CD4-positive, alpha-beta T cell treated with Interleukin-2 at 100 ng/mL for 4 hours (primary cell): ENCODE measurements at places on chromosomes 11 and 22.

DNA sequence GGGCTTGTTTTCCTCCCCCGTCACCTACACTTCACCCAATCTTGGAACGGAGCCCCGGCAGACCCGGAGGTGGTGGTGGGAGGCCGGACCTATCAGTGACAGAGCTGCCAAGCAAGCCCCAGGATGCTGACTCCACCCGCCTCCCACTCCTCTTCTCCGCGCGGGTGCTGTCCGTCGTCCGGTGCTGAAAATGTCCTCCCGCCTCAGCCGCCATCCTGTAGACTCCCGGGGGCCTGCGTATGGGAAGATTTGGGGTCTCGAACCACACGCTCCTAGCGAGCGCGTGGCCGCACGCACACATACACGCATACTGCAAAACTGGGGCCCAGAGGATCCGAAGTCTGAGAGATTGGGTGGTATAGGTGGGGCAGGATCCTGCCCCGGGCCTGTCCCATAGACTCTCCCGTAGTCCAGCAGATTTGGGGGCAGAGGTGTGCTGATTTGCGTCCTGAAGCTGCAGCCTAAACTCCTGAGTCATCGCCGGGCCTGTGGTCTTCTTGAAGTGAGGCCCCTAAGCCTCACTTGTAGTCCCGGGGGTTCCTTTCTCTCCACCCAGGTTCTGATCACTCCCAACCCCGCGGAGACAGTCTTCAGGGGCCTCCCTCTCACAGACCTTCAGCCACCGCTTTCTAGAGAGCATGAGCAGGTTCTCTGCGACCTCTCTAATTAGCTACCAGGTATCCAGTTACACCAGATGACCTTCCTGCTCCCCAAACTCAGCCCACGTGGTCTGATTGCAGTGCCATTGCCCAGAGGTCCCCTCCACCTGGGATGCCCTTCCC lies 796 bp upstream of the YIF1A start:
- peak; percentile 77 for DNase-seq

GRCh38 chr11:104967534-104968354 lies 630 bp downstream of the CASP4 start:
- peak; percentile 49 for DNase-seq

DNA sequence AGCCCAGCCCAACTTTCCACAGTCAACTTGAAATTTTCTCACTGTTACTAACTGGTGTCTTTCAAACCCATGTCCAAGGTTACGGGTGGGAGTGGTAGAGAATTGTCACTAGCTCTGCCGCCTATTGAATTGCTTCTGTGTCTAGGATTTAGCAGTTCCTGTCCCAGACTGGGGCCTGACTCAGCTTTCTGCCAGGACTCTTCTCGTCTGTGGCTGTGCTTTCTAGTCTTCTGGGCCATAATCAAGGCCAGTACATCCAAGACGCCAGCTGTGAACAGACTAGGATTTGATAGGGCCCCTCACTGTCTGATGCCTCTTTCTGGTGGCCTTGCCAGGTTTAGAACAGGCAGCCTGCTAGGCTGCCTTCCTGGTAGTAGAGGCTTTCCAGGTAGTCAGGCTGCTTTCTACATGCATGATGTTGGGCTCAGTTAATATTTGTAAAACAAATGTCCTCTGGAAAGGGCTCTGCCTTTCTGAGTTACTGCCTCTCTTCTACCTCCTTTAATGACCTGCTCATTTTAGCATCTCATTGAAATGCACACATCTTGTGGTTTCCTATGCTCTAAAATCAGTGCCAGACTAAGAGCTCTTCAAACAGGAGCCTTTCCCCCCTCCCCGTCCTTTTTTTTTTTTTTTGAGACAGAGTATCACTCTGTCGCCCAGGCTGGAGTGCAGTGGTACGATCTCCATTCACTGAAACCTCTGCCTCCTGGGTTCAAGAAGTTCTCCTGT lies 13.1 kb upstream of the HIKESHI start:
- DNase-seq: peak; percentile 13

GRCh38 chr11:66579017-66579606 lies 10.7 kb upstream of the CTSF start:
- peak; percentile 75 for DNase-seq

DNA sequence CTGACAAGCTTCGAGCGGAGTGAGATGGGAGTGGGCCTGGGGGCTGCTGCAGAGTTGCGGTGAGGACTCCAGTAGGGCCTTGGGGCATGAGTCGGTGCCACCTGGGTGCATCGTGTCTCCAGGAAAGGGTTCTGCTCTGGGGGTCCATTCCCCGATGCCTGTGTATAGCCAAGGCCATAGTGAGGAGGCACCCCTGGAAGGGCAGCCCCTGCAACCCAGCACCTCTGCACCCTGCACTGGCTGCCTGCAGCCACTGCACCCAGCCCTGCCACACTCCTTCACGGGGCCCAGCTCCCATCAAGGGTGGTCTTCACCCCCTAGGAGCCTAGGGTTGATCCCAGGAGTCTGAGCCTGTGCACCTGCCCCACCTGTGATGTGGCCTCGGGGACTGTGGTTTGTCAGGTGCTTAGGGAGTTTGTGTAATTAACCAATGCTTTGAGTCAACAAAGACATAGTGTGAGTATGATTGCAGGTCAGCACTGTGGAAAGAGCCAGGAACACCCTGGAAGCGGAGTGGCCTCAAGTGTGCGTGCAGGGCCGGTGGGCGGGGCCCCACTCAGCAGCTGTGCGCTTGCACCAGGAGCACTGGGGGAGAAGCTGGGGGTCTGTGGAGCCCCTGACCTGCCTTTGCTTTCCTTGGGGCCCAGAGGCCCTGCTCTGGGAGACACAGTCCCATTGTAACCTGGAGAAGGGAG lies 1299.3 kb downstream of the BRD1 start:
- no peak for DNase-seq

DNA sequence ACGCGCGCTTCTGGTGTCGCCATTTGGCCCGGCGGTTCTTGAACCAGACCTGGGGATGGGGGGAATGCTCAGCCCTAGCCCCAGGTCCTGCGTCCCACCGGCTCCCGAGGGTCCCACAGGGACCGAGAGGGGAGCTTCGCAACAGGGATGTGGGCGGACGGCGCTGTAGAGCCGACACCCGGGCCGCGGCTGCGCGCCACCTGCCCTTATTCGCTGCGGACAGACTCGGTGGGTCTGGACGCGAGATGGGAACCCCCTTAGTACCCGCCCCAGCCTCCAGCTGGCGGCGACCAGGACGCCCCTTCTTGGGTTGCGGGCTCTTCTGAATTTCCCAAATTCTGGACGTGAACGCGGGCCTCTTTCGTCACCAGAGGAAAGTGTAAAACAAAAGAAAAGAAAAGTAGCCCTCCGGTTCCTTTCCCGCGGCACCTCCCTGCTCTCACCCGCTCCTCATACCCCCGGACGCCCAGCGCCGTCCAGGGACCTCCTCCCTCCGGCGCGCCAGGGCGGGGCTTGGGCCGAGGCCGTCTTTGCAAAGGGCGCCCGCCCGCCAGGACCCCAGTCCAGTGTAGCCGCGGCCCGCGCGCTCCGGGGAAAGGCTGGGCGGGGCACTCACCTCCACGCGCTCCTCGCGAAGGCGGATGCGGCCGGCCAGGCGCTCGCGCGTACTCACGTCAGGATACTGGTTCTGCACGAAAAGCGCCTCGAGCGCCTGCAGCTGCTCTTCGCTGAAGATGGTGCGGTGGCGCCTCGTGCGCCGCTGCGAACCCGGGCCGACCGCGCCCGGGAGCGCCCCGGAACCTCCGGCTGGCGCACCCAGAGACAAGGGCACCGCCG lies 827 bp downstream of the GSC2 start:
- peak; percentile 14 for DNase-seq

GRCh38 chr22:20750461-20751184 lies 23.3 kb upstream of the SERPIND1 start:
- peak; percentile 51 for DNase-seq

- no peak for DNase-seq
Observed at GRCh38 chr11:39462506-39462905, 1996.9 kb downstream of the LRRC4C start.

- no peak for DNase-seq
Observed at GRCh38 chr22:38923463-38924346, 33.7 kb upstream of the APOBEC3A start.

- DNase-seq: no peak
Observed at GRCh38 chr11:111870522-111870885, 877 bp downstream of the ALG9 start.

- no peak for DNase-seq
Observed at GRCh38 chr11:19772480-19772879, 59.8 kb downstream of the NAV2 start.

GRCh38 chr11:60281485-60281884 lies 1.0 kb downstream of the MS4A4A start:
- no peak for DNase-seq

DNA sequence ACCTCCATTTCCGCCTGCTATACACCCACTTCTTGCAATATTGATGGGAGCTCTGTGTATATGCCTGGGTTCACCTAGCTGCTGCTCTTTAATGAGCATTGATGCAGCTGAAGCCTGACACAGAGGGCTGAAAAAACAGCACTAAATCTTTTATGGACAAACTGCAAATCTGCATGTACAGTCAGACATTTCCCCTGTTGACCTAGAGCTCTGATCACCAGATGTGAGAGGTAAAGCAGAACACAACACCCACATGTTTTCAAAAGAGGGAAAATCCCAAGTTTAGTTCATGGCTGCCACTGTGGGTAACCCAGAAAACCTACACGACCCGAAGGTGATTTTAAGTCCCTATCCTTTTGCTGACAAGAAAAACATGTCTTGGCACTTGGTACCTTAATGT lies 303.0 kb upstream of the PITPNB start:
- no peak for DNase-seq

DNA sequence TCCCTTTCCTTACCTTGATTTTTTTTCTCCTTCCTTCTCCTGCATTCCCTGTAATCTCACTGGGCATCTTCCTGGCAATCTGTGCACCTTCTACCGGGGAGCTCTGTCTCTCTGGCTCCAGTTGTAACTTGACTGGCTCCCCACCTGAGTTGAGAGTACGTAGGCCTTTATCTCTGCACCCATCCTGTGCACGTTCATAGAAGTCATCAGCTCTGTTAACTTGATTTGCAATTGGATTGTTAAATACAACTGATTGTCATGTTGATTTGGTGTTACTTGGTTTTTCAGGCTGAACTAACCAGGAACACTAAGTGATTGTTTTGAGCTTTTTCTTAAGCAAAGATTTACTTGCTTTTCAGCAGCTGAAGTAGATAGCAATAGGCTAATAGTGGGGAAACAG lies 11.8 kb downstream of the SWAP70 start:
- no peak for DNase-seq

GRCh38 chr22:44906999-44907644 lies 102.7 kb downstream of the PHF21B start:
- no peak for DNase-seq

DNA sequence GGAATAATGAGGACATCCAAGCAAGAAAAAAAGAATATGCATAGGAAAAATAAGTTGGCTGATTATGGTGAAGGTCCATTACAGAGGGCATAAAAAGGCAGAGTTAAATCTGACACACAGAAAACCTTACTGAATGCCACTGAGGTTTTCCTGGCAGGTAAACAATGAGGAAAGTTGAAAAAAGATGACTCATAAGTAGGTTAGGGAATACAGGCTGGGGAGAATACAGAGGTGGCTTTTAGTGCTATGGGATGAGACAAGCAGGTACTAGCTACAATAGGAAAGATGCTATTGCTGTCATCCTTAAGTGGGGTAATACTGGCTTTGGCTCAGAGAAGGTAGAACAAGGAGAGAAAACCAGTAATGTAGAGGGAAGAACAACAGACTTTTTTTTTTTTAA lies 44.7 kb downstream of the CSTF3 start:
- DNase-seq: no peak

GRCh38 chr22:50118557-50119168 lies 28.9 kb downstream of the MOV10L1 start:
- no peak for DNase-seq

GRCh38 chr22:36221799-36222751 lies 17.3 kb downstream of the APOL2 start:
- DNase-seq: peak; percentile 54

GRCh38 chr11:76279646-76280045 lies 73.3 kb upstream of the WNT11 start:
- DNase-seq: no peak

- no peak for DNase-seq
Observed at GRCh38 chr22:45999379-45999971, 22.5 kb upstream of the WNT7B start.

DNA sequence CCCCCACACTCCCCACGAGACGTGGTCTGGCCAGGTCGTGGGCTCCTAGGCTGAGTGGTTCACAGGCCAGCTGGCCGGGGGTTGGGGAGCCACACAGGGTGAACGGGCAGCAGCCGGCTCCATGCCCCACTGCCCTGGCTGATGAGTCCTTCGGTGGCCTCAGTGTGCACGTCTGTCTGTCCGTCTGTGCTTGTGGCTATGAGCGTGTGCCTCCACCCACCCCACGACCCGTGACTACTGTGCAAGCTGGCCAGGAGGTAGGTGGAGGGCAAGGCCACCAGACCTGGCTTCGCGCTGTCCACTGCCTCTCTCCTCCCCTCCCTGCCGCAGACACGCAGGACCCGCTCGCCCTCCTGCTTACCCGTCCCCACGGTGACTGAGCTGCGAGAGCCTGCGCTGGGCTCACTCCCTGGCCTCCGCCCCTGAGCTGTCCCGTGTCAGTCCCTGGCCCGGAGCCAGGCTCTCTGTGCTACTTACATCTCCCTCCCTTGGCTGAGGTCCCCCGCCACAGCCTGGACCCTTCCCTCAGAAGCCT lies 14.1 kb downstream of the CSDC2 start:
- DNase-seq: no peak

- DNase-seq: peak; percentile 21
Observed at GRCh38 chr11:13287036-13287435, 9.4 kb downstream of the BMAL1 start.

DNA sequence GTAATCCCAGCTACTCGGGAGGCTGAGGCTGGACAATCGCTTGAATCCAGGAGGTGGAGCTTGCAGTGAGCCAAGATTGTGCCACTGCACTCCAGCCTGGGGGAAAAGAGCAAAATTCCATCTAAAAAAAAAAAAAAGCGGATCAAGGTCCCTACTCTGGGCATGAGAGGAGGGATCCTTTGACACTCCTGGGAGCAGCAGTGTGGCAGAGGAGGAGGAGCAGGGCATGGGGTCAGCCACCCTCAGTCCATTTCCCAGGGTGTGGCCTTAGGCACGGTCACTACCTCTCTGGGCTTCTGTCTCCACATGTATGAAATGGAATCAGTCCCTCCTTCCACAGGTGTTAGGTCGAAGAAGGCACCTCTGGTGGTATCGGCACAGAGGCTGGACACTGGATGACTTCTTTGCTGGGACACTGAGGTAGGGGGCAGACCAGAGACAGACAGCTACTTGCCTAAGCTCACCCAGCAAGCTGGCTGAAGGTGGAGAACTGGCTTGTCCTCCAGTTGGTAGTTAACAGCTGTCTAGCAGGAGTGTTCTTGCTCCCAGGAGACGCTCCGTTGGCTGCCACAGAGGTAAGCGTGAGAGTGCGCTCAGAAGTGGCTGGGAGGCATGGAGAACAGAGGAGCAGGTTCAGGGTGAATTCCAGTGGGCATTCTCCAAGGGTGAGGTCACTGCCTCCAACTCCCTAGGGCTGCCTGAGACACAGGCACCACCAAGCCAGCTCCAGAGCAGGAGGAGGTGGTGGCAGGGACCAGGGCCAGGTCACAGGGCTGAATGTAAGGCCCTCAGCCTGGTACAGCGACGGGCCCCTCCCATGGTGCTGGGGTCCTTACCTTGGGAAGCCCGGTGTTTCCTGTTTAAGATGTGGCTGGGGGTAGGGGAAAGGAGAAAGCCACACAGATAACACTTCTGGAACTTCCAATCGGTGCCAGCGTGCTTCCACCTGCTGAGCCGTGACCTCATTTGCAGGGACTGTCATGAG lies 19.5 kb downstream of the TXN2 start:
- DNase-seq: no peak
